ENCODE measurements at places on chromosomes 2 and 18.

- DNase-seq = no peak
Observed at GRCh38 chr2:127658146-127658545, 12.2 kb downstream of the GPR17 start.

DNA sequence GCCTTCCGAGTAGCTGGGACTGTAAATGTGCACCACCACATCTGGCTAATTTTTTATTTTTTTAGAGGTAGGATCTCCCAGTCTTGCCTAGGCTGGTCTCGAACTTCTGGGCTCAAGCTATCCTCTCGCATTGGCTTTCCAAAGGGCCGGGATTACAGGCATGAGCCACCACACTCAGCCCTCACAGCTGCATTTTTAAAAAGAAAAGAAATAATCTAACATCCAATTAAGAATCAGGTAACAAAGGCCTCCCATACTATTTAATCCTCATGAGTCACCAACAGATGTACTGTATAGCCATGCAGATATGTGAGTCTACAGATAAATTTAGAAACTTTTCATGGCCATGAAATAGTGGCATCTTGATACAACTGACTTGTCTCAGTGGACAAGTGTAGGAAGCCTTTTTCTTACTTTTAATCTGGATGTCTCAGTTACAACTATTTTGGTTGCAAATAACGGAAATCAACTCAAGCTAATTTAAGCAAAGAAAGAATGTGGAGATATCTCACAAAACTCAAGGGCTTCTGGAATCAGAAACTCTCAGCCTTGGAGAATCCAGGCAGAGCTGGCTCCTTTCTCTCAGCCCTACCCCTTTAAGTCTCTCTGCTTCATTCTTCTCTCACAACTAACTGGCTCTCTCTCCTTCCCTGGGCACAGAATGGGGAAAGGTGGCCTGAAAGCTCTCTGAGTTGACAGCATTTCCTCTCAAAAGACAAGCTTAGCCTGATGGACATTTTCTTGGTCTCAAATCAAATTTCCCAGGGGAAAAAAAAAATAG lies 12.8 kb upstream of the PPM1B start:
- DNase-seq = no peak

- no peak for DNase-seq
Observed at GRCh38 chr2:64932371-64933216, 56.6 kb upstream of the SLC1A4 start.

GRCh38 chr2:86557836-86558235 lies 5.4 kb downstream of the CHMP3 start:
- no peak for DNase-seq

GRCh38 chr18:41416044-41416443 lies 539.0 kb upstream of the PIK3C3 start:
- no peak for DNase-seq

DNA sequence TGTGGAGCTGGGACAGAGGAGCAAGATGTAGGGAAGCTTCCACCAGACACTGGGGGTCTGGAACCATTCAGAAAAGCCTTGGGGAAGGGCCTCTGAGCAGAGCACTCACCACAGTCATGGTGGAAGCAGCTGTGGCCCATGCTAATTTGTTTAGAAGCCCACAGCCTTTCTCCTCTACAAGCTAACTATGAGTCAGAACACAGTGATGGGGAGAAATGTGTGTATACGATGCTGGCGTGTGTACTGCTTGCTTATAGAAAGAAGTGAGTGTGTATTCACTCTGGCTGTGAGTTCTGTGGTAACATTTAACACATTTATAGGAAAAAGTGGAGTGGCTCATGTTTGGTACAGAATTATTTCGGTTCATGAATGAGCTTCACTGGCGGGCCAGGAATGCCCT lies 157.0 kb upstream of the ACAA2 start:
- DNase-seq = no peak

- DNase-seq = peak; percentile 46
Observed at GRCh38 chr2:215554689-215555498, 119.0 kb upstream of the FN1 start.

DNA sequence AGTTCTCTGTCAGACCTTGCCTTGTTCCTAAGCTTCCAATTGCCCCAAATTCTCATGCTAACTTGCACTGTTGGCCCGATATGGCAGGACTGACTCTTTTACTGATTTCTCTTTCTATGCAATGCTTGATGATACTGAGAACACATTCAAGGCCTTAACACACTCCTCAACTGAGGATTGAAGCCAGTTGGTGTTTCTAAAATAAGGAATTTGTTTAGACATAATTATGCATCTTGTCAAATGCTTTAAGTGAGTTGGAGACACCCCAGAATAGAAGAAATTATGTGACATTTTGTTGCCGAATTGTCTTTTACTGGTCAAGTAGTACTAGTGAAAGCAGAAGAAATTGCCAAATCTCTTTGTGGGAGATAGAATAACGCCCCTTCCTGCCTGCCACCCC lies 60.0 kb upstream of the THSD7B start:
- DNase-seq = no peak

DNA sequence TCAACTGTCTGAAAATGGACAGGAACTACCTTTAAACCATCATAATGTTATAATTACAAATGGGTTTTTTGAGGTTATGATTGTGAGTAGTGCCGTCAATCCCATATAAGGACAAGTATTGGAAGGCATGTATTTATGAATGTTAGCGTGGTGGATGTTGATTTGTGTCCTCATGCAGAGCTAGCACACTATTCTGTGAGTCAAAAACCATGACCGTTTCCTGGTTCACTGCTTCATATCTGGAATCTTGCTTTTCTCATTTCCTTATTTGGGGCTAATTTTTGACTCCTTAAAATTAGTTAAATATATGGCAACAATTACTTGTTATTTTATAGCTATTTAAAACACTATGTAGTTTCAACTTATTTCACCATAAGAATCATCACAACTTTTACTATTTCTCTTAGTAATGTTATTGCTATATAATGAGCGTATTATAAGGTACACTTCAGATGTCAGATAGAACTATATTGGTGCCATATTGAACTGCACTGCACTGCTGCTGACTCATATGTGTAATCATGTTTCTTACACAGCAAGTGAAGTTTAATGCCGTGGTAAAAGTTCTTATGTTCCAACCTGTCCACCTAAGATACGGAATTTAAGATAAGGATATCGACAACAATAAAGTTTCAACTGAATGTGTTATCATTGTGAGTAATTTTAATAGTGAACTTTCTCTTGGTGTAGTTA lies 192.8 kb downstream of the PTGR3 start:
- no peak for DNase-seq

- DNase-seq = no peak
Observed at GRCh38 chr2:239891698-239892097, 133.4 kb downstream of the NDUFA10 start.

DNA sequence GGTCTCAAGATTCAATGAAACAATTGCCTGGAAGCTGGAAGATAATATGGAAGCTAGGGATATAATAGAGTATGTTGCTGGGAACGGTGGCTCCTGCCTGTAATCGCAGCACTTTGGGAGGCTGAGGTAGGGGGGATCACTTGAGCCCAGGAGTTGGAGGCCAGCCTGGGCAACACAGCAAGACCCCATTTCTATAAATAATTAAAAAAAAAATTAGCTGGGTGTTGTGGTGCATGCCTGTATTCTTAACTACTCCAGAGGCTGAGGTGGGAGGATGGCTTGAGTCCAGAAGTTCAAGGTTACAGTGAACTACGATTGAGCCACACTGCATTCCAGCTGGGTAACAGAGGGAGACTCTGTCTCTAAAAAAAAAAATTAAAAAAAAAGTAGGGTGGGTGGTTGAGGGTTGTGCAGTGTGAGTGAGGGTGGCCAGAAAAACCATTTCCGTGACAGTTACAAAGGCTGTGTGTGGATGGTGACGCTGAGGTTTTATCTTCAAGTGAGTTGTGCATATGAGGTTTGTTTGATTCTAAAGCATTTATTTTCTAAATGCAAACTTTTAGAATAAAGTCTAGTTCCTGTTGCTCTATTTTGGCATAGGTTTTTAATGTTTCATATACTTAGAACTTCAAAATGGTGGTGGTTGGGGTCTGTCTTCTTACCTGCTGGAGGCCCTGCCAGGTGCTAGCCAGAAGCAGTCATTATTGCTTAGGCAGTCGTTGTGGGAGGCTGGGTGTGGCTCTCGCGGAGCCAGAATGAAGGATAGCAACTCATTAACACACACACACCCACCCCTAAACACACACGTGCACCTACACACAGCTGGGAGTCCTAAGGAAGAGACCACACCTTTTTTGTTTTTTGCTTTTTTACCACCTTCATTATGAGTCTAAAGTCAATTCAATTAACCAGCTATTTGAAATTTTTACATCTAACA lies 4.7 kb upstream of the IL1R2 start:
- DNase-seq = no peak

DNA sequence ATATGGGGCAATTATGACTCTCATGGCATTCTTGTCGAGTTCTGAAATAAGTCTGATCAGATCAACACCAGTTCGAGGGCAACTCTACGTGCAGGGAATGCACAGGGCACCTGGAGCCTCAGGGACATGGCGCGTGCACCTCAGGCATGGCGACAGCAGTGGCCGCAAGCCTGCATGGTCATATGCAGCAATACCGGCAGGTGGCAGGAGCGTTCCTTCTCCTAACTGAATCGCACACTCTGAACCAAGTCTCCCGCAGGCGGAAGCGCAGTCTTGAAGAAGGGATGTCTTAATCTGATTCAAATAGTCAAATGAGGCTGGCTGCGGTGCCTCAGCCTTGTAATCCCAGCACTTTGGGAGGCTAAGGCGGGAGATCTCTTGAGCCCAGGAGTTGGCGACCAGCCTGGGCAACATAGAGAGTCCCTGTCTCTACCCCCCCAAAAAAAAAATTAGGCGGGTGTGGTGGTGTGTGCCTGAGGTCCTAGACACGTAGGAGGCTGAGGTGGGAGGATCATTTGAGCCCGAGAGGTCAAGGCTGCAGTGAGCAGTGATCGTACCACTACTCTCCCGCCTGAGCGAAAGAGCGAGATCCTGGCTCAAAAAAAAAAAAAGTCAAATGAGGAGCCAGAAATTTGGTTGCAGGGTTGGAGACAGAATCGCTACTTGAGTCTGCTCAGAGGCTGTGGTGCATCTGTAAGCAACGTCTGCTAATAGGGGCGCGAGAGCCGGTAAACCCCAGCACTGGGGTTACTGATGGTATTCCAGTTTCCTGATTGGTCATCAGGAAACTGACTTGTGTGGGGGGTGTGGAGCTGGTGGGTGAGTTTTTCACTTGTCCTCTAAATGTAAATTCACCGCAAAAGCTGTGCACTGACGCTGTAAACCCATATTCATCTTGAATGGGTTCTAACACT lies 28.8 kb downstream of the FHL2 start:
- DNase-seq = peak; percentile 46

DNA sequence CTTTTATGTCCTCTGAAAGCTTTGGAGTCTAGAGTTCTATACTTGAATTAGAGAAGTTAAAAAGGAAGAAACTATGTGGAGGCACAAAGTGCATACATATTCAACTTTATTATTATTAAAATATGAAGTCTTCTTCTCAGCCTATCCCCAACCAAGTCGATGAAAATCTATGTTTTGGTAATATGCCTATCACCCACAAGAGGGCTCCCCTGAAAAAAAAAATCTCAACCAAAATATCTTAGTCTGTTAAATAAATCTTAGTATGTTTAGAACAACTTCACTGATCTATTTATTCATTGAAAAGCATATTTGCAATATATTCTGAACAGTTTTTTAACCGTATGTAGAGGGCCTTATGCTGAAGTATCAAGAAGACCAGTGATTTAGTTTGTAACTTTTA lies 804.5 kb downstream of the TDRD15 start:
- DNase-seq = no peak

- DNase-seq = no peak
Observed at GRCh38 chr2:133854603-133855200, 286.4 kb upstream of the NCKAP5 start.

DNA sequence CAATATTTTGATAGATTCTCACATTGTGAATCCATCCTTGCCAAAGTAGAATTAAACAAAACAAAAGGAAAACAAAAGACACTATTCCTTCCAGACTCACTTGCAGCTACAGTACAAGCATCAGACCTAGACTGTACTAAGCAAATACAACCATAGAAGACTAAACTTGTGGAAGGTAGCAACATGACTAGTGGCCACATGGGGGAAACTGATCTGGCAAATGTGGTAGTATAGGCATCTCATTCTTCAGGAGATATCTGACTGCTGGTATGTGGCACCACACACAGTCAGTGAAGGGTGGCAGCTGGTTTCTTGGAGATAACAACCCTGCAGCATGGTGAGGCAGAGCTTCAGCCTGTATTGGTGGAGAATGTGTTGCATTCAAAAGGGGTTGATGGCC lies 81.0 kb upstream of the ACVR2A start:
- no peak for DNase-seq

DNA sequence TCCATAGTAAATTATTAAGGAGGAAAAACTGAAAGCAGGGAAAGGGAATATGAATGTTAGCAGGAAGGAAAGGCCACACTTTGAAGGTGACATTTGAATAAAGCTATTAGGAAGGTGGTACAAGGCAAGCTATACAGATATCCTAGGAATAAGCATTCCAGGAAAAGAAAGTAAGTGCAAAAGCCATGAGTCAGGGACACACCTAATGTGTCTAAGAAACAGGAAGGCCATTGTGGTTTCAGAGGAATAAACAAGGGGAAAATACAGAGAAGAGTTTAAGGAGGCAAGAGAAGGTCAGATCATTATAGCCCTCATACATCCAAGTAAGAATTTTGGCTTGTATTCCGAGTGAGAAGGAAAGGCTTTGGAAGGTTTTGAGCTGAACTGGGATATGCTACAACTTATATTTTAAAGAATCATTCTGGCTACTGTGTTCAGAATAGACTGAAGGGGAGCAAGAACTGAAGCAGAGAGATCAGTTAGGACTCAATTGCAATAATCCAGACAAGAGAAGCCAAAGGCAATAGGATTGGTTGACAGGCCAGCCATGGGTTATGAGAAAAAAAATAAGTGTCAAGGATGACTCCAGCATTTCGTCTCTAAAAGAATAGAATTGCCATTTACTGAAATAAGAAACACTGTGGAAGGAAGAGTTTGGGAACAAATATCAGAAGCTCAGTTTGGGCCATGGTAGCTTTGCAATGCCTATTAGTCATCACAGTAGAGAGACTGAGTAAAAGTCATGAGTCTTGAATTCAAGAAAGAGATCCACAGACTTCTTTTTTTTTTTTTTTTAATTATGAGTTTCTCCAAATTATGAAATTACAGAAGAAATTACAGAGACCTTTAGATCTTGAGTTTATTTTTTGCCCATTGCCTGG lies 11.3 kb downstream of the RAD51AP2 start:
- no peak for DNase-seq

- peak; percentile 52 for DNase-seq
Observed at GRCh38 chr2:224284134-224284946, 117.6 kb downstream of the FAM124B start.

GRCh38 chr2:21014364-21015280 lies 29.3 kb downstream of the APOB start:
- no peak for DNase-seq

GRCh38 chr18:8701546-8702118 lies 3.7 kb upstream of the MTCL1 start:
- no peak for DNase-seq

DNA sequence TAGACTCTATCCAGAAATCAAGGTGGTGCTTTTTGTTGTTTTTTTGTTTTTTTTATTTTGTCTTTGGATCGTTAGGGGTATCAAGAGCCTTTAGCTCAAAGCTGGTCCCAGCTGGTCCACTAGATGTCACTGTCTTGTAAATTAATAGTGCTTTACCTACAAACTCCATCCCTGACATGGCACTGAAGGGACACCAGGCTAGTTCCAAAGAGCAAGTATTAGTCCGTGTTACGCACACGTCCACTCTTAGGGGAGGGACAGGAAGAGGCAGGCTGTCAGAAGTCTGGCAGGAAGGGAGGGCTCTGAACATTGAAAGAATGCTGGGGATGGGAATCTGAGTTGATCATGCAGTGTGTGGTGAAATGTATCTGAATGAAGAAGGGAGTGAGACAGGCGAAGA lies 85.9 kb upstream of the CCBE1 start:
- peak; percentile 45 for DNase-seq

- no peak for DNase-seq
Observed at GRCh38 chr2:41806286-41806685, 241.5 kb upstream of the PKDCC start.

Measured in PC-9 (cell line).